ENCODE measurements at places on chromosomes 1 and 21. TPM values are rescaled to one million over a fixed set of nuclear protein-coding genes. Genes with fewer than 3 reads are reported as not detected.

The DTL gene
- 1.4 TPM for total RNA-seq

The PLA2G2C gene
- total RNA-seq: not detected

The TTC24 gene
- total RNA-seq: not detected

The PDZK1 gene
- total RNA-seq: 0.28 TPM

The PBX1 gene
- total RNA-seq: 85.3 TPM

The TMEM61 gene
- total RNA-seq: not detected

The FMO1 gene
- 0.14 TPM for total RNA-seq

The HES2 gene
- total RNA-seq: 0.09 TPM

The SPRR2F gene
- not detected for total RNA-seq

The SLC16A4 gene
- 91.4 TPM for total RNA-seq

The TNFSF4 gene
- 1.4 TPM for total RNA-seq

The FAM163A gene
- total RNA-seq: under 0.01 TPM

The LCE2A gene
- total RNA-seq: not detected

The TMEM81 gene
- total RNA-seq: 2.5 TPM

The C8B gene
- not detected for total RNA-seq

The SELE gene
- total RNA-seq: not detected

The HSD11B1 gene
- total RNA-seq: 137 TPM

The CCDC30 gene
- total RNA-seq: 1.00 TPM

The C1QTNF12 gene
- 0.83 TPM for total RNA-seq

The TEX38 gene
- not detected for total RNA-seq

The EIF2D gene
- 47.5 TPM for total RNA-seq

The WNT3A gene
- total RNA-seq: not detected

The PTAFR gene
- total RNA-seq: not detected

The GCSAML gene
- total RNA-seq: not detected

The HSD3B2 gene
- total RNA-seq: not detected

The SPRR1A gene
- not detected for total RNA-seq

The ZNF593OS gene
- total RNA-seq: not detected

The DCST1 gene
- not detected for total RNA-seq

The TNFRSF9 gene
- 0.14 TPM for total RNA-seq

The B3GALT2 gene
- 0.18 TPM for total RNA-seq

The ATP1A2 gene
- 0.65 TPM for total RNA-seq

The AKNAD1 gene
- total RNA-seq: not detected

The WNT2B gene
- 4.1 TPM for total RNA-seq

The RPL22 gene
- 180 TPM for total RNA-seq

The MMEL1 gene
- not detected for total RNA-seq

The CD1B gene
- total RNA-seq: not detected

The KCNN3 gene
- under 0.01 TPM for total RNA-seq

The LDLRAD1 gene
- total RNA-seq: not detected

The KRTAP21-2 gene
- not detected for total RNA-seq

The LCE1A gene
- not detected for total RNA-seq

The OR2T35 gene
- total RNA-seq: not detected

The REN gene
- total RNA-seq: 0.28 TPM

The MAP3K21 gene
- total RNA-seq: 0.46 TPM

Measured in smooth muscle cell of bladder (primary cell).